HT-29 (cell line): ENCODE measurements at places on chromosomes 1 and 21. TPM values are rescaled to one million over a fixed set of nuclear protein-coding genes. Genes with fewer than 3 reads are reported as not detected.
A peak's percentile ranks its signal among the peaks of the same experiment; 100 is the strongest.

DNA sequence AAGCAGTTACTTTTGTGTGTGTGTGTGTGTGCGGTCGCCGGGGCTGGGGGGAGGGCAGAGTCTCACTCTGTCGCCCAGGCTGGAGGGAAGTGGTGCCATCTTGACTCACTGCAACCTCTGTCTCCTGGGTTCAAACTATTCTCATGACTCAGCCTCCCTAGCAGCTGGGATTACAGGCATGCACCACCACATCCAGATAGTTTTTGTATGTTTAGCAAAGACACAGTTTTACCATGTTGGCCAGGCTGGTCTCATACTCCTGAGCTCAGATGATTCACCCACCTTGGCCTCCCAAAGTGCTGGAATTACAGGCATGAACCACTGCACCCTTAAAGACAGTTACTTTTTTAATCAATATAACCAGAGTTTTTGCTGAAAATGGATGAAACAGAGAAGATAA, 207.0 kb downstream of the PTPRC start:
- DNase-seq: no peak

Gene KLHDC9
- 3.8 and 5.5 TPM in 2 replicates for total RNA-seq

Gene DDR2
- total RNA-seq: 0.05 and 0.91 TPM in 2 replicates

GRCh38 chr1:31745946-31746670, 18.0 kb downstream of the ADGRB2 start:
- no peak for DNase-seq

- peak; percentile 80 for DNase-seq
These were observed 16.2 kb upstream of the ERICH3 start for GRCh38 chr1:74689621-74690363.

Gene VAV3
- 0.03 and 1.7 TPM in 2 replicates for total RNA-seq

DNA sequence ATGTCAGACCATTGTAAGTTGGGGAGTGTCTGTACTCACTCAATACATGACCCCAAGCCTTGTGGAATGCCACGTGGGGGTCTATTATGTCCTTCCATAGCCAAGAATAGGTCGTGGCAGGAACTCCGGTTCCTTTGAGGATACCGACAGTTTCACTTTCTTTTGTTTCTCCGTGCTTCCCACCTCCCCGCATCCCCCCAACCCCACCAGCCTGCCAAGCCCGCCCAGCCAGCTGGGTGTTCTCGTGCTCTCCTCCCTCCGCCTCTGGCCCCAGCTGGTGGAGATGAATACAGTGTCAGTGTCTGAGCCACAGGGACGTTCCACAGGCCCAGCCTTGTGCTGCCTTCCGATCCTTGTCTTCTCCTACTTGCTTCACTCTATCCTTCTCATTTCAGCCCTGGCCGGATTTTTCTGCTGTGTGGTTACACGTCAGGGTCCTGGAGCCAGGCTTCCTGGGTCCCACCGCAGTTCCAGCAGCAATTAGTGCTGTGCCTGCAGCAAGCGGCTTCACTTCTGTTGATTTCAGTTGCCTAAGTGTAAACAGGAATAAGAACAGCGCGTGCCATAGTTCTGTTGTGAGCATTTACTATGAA, 4.1 kb upstream of the AGTRAP start:
- DNase-seq: no peak

DNA sequence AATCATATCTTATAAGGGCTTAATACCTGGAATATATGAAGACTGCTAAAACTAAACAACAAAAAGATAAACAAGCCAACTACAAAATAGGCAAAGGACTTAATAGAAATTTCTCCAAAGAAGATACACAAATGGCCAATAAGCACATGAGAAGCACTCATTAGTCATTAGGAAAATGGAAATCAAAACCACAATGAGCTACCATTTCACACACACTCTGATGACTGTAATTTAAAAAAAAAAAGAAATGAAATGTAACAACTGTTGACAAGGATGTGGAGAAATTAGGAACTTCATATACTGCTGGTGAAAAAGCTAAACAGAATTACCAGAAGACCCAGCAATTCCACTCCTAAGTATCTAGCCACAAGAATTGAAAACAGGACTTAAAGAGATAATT, 374.2 kb upstream of the ZP4 start:
- no peak for DNase-seq

Gene TRIM67
- 0.03 and 0.05 TPM in 2 replicates for total RNA-seq

- DNase-seq: no peak
These were observed 114.8 kb downstream of the TYW3 start for GRCh38 chr1:74847715-74848114.

DNA sequence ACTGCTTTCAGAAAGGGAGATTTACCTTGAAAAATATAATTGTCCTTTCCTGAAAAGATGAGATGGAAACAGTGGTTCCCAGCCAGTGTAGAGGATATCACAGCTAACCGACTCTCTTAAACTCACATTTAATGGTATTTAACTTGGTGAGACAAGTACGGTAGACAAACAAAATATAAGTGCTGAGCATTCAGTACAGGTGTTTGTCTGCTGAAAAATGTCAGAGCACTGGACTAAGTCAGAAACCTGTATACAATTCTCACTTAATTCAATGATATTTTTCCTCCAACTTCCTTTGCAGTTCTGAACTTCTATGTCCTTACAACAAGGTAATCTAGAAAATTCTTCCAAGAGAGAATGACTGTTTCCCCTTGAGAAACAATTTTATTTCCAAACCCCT, at the start of gene LCE1B:
Gene LCE1B (plus strand): TSS at position 301 of the 400 bp plus-strand sequence. CDS start 476 bp downstream, outside the sequence.
- no peak for DNase-seq

Gene HHIPL2
- 1.8 TPM in 1 of 2 replicates, not detected in the other for total RNA-seq

DNA sequence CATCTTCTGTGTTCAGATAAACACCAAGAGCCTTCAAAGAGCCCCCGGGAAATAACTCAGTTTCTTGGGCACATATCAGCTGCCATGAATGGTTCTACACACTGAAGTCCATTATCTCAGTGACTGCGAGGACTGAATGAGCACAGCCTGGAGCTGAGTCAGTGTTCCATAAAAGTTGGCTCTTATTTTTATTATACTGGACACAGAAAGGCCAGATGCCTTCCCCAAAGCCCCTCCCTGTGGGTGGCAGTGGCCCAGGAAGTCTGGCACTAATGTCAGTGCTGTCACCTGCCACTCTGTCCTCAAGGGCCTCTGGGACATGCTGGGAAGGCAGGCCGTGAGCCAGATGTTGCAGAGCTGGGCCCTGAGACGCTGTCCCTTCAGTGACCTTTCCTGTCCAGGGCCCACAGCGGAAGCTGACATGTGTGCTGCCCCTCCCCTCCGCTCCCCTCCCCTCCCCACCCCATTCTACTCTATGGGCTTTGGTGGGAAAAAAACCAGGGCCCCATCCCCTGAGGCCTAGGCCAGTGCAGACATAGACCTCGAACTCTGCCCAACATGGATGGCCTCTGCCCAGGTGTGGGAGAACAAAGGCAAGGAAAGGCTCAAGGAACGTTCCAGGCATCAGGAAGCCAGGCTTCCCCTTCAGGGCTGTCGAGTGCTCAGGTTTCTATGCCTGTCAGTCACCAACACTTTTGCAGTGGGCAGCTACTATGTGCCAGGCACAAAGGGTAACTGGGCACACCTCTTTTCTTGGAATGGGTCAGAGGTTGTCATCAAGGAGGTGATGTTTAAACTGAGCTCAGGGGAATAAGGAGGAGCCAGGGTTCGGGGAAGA, 22.4 kb upstream of the NPPB start:
- no peak for DNase-seq

GRCh38 chr1:70517444-70517843, 106.4 kb downstream of the CTH start:
- no peak for DNase-seq

Gene AMY1A
- total RNA-seq: not detected in 2 replicates

DNA sequence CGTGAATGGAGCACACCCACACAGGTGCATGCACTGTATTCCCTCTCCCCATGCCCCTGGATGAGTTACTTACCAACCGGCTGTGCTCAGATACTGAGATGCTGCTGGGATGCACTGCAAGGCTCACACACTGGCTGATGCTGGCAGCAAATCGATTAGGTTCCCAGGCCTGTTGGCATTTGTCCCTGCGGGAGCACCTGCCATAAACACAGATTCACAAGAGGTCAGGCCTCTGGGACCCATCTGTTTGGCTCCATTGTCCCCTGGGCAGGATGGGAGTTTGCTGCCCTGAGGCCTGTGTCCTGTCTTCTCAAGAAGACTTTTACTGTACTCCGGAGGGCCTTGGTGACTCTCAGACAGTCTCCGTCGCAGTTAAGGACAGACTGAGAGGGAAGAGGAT, 145.4 kb downstream of the PLXNA2 start:
- DNase-seq: no peak

- DNase-seq: no peak
These were observed 109.0 kb upstream of the ESRRG start for GRCh38 chr1:216832192-216832591.

GRCh38 chr1:26951216-26951615, 9.1 kb downstream of the KDF1 start:
- no peak for DNase-seq

- DNase-seq: peak; percentile 30
These were observed at the start of gene TDRD5 for GRCh38 chr1:179591592-179592580. Gene TDRD5, plus strand, starts transcription at chr1:179591832. Its CDS starts 784 bp downstream, at chr1:179592616.

GRCh38 chr1:46517010-46517600, 27.5 kb downstream of the DMBX1 start:
- DNase-seq: peak; percentile 97

Gene USP48
- 19.4 and 19.5 TPM in 2 replicates for total RNA-seq

DNA sequence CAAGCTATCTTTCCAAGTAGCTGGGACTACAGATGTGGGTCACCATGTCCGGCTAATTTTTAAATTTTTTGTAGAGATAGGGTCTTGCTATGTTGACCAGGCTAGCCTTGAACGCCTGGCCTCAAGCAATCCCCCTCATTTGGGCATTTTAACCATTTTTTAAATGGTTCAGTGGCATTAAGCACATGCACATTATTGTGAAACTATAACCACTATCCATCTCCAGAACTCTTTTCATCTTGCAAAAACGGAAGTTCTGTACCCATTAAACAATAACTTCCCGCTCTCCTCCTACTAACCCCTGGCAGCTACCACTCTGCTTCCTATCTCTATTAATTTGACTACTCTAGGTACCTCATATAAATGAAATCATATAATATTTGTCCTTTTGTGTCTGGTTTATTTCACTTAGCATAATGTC, 4.8 kb upstream of the IL6R start:
- no peak for DNase-seq

Gene KRTAP7-1
- not detected in 2 replicates for total RNA-seq

DNA sequence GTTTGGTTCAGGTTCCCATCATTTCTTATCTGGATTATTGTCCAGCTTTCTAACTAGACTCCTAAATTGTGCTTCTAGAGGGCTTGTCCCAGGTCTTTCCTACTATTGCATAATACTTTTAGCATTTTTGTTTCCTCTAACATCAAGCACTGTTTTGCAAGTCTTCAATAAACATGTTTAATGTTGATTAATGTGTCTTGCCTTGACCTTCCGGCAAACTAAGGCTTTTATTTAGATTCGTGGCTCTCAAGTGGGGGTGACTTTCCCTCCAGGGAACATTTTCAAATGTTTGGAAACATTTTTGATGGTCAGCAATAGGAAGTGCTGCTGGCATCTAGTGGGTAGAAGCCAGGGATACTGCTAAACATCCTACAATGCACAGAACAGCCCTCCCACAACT, 90.7 kb downstream of the RPE65 start:
- no peak for DNase-seq

Gene MROH7
- 0.15 and 0.23 TPM in 2 replicates for total RNA-seq

Gene OR2T35
- total RNA-seq: not detected in 2 replicates

DNA sequence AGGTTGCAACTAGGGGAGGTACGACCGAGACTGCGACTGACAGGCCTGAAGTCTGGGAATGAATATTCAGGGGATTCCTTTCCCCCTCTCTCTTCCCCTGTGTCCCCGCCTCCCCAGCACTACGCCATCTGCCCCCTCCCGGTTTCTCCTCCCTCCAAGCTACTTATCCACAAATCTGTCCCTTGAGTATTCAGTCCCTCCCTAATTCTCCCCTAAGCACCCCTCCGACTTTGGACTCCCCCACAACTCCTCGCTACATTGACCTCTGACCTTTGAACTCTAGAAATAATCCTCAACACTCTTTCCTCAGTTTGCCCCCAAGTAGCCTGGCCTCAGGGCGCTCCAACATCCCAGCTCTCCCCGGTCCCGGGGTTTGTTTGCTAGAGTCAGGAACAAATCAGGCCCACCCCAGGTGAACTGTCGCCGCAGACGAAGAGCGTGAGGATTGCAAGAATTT, 393 bp downstream of the LYSMD1 start:
- peak; percentile 12 for DNase-seq

Gene ZNF648
- total RNA-seq: not detected in 2 replicates

- DNase-seq: no peak
These were observed 25.9 kb upstream of the CD84 start for GRCh38 chr1:160605205-160605604.

DNA sequence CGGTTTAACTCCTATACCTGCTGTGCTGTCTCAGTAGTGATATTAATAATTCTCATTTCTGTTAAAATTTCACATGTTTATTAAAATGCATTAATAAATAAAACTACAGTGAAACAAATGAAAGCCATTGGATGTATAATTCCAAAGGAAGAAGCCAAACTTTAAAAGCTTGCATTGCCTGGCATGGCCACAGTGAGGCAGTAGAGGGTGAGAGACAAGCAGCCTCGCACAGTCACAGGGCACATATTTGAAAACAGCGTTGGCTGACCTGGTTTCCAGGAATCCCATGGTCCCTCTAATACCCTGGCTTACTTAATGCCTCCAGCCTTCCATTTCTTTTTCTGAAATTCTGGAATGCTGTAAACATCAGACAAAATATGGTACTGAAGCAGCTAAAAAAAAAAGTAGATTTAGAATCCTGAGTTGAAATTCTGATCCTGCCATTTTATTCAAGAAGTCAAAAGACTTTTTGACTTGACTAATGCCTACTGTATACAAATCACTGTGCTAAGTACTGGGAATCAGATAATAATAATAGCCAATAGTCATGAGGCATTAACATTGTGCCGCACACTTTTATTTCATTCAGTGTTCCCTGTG, 6.7 kb upstream of the RNASEL start:
- peak; percentile 70 for DNase-seq

Gene OR10Z1
- total RNA-seq: not detected in 2 replicates

GRCh38 chr1:46242918-46243317, 4.6 kb upstream of the RAD54L start:
- DNase-seq: no peak

Gene VWA5B1
- total RNA-seq: not detected in 2 replicates

- DNase-seq: no peak
These were observed 20.1 kb downstream of the SH2D2A start for GRCh38 chr1:156796340-156797097.

DNA sequence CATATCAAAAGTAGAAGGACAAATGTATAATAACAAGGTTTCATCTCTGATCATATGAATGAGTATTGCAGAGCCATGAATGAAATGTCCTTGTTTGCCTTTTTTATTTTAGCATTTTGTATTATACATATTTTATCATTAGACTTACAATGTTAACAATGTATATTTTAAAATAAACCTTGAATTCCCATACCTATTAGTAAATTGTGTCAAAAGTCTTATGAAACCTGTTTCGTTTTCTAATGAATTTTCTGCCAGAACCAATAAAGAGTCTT, 646 bp downstream of the DNAJB4 start:
- peak; percentile 42 for DNase-seq

GRCh38 chr1:6776895-6777294, 8.4 kb upstream of the CAMTA1 start:
- DNase-seq: no peak

Gene ALPL
- not detected in 2 replicates for total RNA-seq

Gene INKA2
- total RNA-seq: 2.0 and 3.4 TPM in 2 replicates

Gene ANGPTL7
- not detected in 2 replicates for total RNA-seq

GRCh38 chr1:239303289-239303688, 83.1 kb upstream of the CHRM3 start:
- DNase-seq: no peak

GRCh38 chr1:180863158-180863775, 49.4 kb upstream of the KIAA1614 start:
- DNase-seq: peak; percentile 82

GRCh38 chr1:204650911-204651570, 34.5 kb downstream of the LRRN2 start:
- no peak for DNase-seq

Gene OPRD1
- under 0.01 and 0.03 TPM in 2 replicates for total RNA-seq

- no peak for DNase-seq
These were observed 41.5 kb downstream of the COLGALT2 start for GRCh38 chr1:183996040-183996384.
